KG1 (cell line): ENCODE measurements at places on chromosomes 5 and 9.
A peak's percentile ranks its signal among the peaks of the same experiment; 100 is the strongest.

GRCh38 chr5:99104538-99105132 is 175.8 kb upstream of the CHD1 start:
- no peak for DNase-seq

DNA sequence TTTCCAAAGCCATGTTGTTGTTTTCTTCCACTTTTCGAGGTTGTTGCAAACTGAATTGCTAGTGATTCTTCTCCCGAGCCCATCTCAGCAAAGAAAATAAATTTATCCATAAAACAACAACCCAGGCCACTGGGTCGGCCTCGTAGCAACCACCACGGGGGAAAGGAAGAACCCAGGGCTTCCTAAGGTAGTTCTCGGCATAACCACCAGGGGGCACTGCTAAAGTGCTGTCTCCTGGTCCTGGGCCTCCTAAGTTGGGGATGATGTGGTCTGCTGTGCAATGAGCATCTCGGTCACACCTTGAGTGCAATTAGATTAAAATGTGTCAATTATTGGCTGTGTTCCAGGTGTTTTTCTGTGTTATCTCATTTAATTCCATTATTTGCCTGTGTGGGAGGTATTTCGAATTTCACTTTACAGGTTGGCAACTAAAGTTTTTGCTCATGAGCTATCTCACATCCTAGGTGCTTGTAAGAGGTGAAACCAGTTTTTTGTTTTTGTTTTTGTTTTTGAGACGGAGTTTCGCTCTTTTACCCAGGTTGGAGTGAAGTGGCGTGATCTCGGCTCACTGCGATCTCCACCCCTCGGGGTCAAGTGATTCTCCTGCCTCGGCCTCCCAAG is 102.8 kb upstream of the DAP start:
- peak; percentile 33 for DNase-seq

DNA sequence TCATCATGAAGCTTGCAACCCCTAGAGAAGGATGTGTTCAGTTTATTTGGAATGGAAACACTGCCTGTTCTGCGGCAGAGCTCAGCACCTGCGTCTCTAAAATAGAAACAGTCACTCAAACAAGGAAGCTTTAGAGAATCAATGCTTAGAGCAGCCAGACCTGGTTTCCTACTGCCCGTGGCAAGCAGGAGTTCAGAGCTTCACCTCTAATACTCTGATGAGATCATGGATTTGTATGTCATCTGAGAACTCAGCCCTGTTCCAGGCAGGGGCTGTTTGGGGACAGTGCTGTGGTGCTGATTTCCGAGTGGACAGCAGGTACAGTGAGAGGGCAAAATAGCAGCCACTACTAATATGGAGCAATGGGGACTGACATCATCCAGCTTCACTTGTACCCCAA is 236.0 kb upstream of the IRX1 start:
- DNase-seq = no peak

- no peak for DNase-seq
Measured at GRCh38 chr5:24177821-24178220, 467.0 kb downstream of the CDH10 start.

DNA sequence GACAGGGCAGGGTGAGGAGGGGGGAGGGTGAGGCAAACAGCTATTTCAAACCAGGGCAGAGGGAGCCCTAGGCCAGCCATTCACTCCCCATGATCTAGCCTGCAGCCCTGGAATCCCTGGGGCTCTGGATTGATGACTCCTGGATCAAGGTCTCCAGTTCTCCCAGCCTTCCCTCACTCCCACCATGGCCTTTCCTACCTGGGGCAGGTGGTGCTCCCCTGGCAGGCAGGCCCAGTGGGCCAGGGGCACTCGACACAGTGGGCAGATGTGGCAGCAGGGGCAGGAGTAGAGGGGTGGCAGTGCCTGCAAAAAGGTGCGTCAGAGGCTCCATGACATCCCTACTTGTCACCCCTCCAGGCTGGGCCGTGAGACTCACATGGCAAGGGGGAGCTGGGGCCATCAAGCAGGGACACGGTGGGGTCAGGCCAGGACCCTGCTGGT is 6.0 kb downstream of the KIF12 start:
- no peak for DNase-seq

DNA sequence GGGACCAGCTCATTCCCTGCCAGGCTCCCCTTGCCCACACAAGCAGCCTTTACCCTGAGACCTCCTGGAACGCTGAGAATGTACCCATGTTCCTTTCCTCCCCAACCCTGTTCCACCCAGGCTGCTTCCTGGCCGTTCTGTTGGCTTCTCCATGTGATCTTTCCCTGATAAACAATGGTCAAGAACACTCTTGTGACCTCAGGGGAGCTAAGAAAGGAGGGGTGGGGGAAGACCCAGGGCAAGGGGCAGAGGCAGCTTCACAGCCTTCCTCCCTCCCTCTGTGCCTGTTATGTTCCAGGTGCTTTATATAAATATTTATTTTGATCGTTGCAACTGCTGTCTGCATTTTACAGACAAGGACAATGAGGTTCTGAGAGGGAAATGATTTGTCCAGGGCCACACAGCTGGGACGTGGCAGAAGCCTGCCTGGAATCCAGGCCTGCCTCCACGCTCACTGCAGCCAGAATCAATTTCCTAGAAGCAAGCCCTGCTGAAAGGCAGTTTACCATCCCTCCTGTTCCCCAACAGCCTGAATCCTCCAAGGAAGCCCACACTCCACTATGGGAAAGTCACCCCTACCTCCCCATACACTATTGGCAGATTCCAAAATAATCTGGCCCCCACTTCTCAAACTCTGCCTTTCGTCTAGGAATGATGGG is 3.9 kb downstream of the SHROOM1 start:
- DNase-seq = no peak

DNA sequence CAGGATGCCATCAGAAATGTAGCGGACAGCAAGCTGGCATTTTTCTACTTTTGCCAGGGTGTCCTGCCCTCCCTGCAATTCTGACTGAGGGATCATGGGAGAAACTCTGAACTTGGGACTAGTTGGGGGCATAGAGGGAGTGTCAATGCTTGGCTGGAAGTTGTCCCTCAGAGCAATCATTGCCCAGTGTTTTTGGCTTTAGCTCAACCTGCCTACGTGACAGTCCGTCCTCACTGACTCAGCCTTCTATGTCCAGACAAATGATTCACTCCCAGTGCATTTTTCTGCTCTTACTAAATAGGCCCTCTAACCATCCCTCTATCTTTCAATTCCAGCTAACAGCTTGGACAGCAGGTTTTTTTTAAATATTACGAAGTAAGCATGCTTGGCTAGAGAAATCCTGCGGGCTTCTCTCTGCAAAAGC is 627.4 kb downstream of the TLR4 start:
- DNase-seq = no peak

- DNase-seq = no peak
Measured at GRCh38 chr5:135430135-135430437, 17.1 kb downstream of the DCANP1 start.

DNA sequence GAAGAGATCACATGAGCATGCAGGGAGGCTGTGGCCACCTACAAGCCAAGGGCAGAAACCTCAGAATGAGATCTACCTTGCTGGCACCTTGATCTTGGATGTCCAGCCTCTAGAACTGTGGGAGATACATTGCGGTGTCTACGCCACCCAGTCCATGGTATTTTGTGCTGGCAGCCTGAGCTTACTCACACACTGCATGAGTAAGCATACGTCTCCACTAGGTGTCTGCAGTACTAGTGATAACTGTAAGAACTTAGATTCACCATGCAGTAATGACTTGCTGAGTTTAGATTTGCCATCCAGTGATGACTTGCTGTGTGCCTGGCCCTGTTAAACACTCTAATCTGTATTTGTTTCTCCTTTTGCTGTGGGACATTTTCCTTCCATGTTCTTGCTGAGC is 417.7 kb downstream of the GADD45G start:
- DNase-seq = no peak

DNA sequence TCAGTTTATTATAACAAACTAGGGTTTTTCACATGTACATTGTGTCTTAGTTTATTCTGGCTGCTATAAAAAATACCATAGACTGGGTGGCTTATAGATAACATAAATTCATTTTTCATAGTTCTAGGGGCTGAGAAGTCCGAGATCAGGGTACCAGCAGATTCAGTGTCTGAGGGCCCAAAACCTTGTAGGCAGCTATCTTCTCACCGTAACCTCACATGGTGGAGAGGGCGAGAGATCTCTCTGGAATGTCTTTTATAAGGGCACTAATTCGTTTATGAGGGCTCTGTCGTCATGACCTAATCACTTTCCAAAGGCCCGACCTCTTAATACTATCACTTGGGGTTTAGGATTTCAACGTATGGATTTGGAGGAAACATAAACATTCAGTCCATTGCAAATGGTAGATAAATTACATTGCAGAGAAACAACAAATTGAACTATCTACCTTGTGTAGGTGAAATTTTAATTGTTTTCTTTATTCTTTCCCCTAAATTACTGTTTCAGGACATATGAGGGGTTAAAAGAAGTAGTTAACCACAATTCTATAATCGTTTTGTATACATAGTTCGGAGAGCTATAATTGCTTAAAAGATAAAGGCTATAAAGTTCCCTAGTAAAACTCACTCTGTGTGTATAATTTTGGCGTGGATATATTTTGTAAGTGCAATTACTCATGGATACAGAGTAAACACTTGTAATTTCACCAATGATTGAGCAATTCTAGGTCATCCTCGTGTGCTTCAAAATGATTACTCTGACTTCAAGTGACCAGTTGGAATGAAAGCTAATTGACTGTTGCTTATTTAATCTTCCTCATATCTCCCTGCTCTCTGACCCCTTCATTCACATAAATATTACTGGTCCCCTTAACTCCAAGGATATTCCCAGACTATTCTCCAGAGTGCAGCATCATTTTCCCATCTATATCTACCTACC is 247.5 kb upstream of the TMEM161B start:
- no peak for DNase-seq

GRCh38 chr9:26524267-26524666 is 368.3 kb downstream of the CAAP1 start:
- no peak for DNase-seq

- no peak for DNase-seq
Measured at GRCh38 chr5:148206620-148207019, 3.8 kb downstream of the SPINK6 start.

DNA sequence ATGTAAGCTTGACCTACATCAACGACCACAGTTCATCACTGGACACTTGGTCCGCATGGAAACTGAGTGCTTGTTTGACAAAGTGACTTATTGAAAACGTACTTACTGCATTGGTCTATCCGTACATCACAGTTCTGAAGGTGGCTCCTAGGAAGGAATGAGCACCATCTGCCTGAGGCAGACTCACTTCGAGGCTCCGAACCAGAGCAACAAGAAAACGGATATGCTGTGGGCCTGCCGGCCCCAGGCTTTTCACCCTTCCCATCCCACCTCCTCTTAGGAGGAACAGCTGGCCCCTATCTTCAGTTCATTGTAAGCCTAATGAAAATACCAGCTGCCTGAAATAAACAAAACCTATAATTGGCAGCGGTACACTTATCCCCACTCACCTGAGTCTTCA is 67.2 kb upstream of the TSLP start:
- DNase-seq = no peak

DNA sequence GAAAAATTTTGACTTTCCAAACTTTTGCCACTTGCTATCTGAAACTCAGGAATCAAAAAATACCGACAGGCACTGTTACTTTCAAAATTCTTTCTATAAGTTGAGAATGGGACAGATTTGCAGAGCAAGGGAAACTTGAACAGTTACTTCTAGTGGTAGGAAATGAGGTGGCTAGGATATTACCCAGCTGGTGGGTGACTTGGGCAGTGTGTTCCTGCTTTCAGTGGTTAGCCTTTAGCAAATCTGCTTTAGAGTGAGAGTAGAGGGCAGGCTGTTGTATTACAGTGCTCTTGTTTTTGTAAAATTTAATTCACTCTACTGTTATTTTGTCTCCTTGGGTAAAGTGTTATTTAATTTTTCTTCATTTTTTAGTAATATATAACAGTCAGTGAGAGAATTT is 40.2 kb upstream of the ROPN1L start:
- DNase-seq = no peak

- DNase-seq = no peak
Measured at GRCh38 chr5:27158775-27159174, 120.4 kb upstream of the CDH9 start.

DNA sequence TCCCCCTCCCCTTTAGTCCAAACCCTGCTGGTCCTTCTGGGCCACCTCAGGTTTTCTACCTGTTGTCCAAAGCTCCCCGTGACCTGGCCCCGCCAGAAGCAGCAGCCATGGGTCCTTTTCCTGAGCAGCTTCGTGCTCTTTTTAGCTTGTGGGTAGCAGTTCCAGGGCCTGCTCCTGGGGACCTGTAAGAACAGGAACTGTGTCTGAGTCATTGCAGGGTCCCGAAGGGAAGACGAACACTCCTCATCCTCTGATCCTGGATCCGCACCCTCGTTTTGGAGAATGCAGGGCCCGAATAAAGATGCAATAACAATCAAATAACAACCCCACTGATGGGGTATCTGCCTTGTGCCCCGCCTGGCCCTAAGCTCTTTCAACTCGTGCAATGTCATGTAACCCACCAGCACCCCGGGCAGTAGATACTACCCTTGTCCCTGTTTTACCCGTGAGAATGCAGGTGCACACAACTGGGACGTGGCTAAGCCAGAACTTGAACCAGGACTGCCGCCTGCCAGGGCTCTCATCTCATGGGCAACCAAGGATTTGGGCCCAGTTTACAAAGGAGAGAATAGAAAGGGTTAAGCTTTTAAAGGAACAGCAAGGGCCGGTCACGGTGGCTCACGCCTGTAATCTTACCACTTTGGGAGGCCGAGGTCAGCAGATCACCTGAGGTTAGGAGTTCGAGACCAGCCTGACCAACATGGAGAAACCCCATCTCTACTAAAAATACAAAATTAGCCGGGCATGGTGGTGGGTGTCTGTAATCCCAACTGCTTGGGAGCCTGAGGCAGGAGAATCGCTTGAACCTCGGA is 33.2 kb downstream of the NEK6 start:
- DNase-seq = peak; percentile 27
